ENCODE measurements at places on chromosomes 3 and 15.

- H3K4me1 ChIP-seq = no peaks in the 10 kb centered on the region
- no peaks in the 10 kb centered on the region for H3K27me3 ChIP-seq
- DNase-seq = no peak
- no peak overlapping the region for H3K27ac ChIP-seq
- no peak overlapping the region for H3K4me3 ChIP-seq
Measured at GRCh38 chr3:11364181-11364580, 92.0 kb downstream of the ATG7 start.

DNA sequence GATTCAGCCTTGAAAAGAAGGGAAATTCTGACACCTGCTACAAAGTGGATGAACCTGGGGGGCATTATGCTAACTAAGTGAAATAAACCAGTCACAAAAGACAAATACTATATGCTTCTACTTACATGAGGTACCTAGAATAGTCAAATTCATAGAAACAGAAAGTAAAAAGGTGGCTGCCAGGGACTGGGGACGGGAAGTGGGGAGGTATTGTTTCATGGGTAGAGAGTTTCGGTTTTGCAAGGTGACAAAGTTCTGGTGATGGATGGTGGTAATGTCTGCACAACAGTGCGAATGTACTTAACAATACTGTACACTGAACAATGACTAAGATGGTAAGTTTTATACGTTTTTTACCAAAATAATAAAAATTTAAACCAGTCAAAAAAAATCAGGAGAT, 4.8 kb downstream of the IDH2 start:
- peaks cover 23% of the 10 kb centered on the region for H3K4me1 ChIP-seq
- DNase-seq = no peak
- H3K36me3 ChIP-seq = no peaks in the 10 kb centered on the region

DNA sequence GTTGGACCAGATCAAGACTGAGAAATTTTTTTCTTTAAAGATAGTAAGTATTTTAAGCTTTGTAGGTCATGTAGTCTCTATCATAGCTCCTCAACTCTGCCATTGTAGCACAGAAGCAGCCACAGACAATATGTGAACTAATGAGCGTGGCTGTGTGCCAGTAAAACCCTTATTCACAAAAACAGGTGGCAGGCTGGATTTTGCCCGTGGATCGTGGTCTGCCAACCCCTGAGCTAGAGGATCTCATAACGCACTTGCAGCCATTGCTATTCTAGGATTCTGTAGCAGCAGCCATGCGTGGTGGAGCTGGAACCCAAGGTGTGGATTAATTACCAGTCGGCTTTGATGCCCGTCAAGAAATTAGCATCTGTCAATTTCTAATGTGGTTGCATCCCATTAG, 68.7 kb upstream of the PLXNA1 start:
- H3K27me3 ChIP-seq = no peaks in the 10 kb centered on the region
- no peaks in the 10 kb centered on the region for H3K4me1 ChIP-seq
- DNase-seq = no peak
- no peak overlapping the region for H3K27ac ChIP-seq
- H3K36me3 ChIP-seq = no peaks in the 10 kb centered on the region
- no peak overlapping the region for H3K4me3 ChIP-seq

- no peak for DNase-seq
- H3K27ac ChIP-seq = no peak overlapping the region
- H3K27me3 ChIP-seq = no peaks in the 10 kb centered on the region
- H3K4me1 ChIP-seq = no peaks in the 10 kb centered on the region
- no peaks in the 10 kb centered on the region for H3K36me3 ChIP-seq
- no peak overlapping the region for H3K4me3 ChIP-seq
Measured at GRCh38 chr15:49255966-49256759, 86.1 kb downstream of the GALK2 start.

DNA sequence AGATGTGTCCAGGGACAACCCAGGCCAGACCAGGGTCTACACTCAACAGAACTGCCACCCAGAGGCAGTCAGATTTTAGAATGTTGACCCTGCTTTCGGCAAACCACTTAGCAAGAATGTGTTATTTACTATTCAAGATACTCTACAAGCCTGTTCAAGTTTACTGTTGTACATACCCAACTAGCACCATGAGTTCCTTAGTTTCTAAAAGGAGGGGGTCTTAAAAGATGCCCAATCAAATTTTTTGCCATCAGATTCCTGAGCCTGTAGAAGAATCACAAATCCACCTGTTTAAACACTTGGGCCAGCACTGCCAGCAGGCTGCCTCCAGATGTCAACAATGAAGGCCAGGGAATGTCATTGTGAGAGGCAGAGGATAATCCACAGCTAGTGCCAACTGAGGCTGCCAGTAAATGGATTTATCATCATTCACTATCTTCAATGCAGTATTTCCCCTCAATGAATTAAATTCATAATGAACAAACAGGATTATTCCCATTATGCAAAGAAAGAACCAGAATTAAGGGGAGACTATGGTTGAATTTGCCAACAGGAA, 43.5 kb upstream of the SNRPA1 start:
- H3K27me3 ChIP-seq = no peaks in the 10 kb centered on the region
- H3K4me3 ChIP-seq = no peak overlapping the region
- DNase-seq = no peak
- no peaks in the 10 kb centered on the region for H3K4me1 ChIP-seq
- H3K27ac ChIP-seq = no peak overlapping the region
